ENCODE measurements at places on chromosomes 16 and 17.
A peak's percentile ranks its signal among the peaks of the same experiment; 100 is the strongest.

DNA sequence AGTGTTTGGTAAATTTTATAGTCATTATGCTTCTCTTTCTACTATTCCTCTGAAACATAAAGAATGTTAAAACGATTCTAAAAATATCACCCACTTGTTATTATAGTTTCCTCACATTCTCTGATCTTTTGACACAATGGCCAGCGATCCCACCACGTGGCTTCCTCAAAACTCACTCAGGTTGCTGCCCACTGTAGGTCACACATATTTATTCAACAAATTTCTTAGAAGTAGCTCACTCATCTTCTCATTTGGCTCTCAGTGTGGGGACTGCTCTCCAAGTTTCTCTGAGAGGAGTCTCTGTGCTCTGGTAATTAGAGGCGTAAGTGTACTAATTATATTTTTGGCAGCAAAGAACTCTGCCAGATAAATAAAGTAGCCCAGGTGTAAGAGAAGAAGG, 465.4 kb downstream of the CDH11 start:
- no peak for DNase-seq

DNA sequence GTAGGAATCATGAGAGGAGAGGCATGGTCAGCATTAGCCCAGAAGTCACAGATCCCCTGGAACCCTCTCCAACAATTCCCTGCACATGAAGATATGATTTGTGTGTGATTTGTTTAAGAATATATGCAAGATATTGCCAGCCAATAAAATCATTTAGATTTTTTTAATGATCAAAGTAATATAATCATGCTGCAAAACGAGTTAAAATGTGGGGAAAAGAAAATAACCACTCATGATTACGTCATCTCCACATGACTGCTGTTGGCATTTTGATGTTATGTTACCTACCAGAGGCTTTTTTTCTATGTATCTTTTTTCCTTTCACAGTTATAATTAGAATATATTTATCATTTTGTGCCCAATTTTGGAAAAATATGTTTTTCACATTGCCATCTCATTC, 22.4 kb downstream of the SLC35G3 start:
- peak; percentile 33 for DNase-seq

- no peak for DNase-seq
These were observed 925.0 kb upstream of the RBFOX1 start for GRCh38 chr16:6407596-6407995.

DNA sequence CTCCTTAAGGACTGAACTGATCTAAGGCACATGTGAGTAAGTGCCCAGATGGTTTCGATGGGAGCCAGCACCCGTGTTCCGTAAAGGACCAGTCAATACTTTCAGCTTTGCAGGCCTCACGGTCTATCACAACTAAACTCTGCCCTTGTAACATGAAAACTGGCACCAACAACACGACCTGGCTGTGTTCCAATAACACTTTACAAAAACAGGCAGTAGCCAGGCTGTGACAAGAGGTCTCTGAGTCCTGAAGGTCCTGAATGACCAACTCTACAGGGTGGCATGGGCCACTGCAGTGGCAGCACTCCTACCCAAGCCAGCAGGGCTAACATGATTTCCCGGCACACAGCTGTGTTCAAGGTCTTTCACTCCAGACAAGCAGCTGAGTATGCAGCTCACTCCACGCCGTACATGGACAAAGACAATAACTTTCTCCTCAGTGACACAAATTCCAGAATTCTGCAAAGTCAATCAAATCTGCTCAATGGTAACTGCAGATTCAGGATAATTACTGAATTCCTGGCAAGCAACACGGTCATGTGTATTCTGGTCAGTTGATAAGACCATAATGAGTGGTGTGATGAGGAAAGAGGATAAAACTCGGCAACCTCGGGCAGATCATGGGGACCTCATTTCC, 15.3 kb downstream of the NPLOC4 start:
- no peak for DNase-seq

GRCh38 chr16:84617041-84617790, 662 bp downstream of the COTL1 start:
- peak; percentile 46 for DNase-seq

DNA sequence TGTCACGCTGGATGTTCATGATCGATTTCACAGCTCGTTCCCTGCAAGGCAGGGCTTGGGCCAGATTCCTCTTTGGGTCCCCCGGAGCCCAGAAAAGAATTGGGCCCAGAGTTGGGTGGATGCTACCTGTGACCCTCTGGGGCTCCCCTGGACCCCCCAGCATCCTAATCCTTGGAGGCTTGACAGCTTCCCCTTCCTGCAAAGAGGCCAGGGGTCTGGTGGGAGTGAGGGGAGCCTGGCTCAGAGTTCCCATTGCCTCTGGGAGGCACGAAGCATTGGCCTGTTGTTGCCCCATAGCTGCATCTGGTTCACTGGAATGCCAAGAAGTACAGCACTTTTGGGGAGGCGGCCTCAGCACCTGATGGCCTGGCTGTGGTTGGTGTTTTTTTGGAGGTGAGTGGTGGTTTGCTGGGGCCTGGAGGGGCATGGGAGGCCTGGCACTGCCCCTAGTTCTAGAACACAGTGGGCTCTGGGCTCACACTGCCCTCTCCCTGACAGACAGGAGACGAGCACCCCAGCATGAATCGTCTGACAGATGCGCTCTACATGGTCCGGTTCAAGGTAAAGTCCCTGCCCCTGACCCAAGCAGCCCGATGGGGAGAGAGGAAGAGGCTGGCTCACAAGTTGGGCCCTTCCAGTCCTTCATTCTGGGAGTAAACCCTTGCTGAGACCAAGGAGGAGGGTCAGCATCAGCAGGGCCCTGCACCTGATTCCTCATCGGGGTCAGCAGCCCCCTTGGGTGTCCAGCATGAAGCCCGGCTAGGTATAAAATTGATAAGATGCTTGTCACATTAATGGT, 7.2 kb downstream of the CA7 start:
- DNase-seq, result no peak

GRCh38 chr17:67272312-67273047, 27.5 kb upstream of the HELZ start:
- no peak for DNase-seq

- DNase-seq, result no peak
These were observed 2.0 kb downstream of the NHERF2 start for GRCh38 chr16:2028620-2029220.

GRCh38 chr16:1884155-1884760, 12.3 kb upstream of the MEIOB start:
- DNase-seq, result no peak

DNA sequence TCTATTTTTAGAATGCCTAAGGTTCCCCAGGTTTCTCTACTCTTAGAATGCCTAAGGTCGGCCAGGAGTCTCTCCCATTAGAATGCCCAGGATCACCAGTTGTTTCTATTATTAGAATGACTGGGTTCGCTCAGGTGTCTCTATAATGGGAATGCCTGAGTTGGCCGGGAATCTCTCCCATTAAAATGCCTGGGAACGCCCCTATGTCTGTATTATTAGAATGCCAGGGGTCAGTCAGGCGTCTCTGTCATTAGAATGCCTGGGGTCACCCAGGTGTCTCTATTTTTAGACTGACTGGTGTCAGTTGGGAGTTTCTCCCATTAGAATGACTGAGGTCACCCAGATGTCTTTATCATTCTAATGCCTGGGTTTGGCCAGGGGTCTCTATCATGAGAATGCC, 2252.5 kb downstream of the TP53TG3F start:
- DNase-seq, result no peak

GRCh38 chr16:75027520-75028300, 28.9 kb downstream of the ZNRF1 start:
- DNase-seq, result no peak

- DNase-seq, result peak; percentile 84
These were observed 124.5 kb upstream of the ZFHX3 start for GRCh38 chr16:73172241-73172972.

- DNase-seq, result no peak
These were observed 21.0 kb upstream of the MAPK3 start for GRCh38 chr16:30144017-30144416.

GRCh38 chr17:77106874-77107358, 33.9 kb upstream of the SEC14L1 start:
- DNase-seq, result no peak

DNA sequence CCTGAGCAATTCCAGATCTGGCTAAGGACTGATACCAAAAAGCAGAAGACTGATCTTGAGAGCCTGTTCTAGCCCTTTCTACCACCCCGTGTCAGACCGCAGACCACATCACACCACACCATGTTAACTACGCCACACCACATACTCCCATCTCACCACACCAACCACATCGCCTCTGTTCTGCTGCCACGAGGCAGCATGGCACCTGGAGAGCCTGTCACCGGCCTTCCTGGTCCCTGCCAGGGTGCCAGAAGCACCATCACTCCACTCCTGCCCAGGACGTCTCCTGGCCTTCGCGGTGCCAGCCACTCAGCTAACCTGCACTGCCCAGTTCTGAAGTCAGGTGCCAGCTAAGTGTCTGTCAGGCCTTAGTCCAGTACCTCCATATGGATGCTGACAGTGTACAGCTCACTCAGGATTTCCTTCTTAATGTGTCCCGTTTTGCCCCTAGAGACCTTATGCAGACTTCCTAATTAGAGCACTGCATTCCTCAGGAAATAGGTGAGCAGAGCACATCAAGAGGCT, 37.2 kb upstream of the BCAR1 start:
- no peak for DNase-seq

Data from GM03348 (cell line).